ENCODE measurements at places on chromosomes 2 and 18. TPM values are rescaled to one million over a fixed set of nuclear protein-coding genes. Genes with fewer than 3 reads are reported as not detected.

- no peak for ATAC-seq
Measured at GRCh38 chr2:130762031-130762909, 6.9 kb downstream of the AMER3 start.

- ATAC-seq = peak; percentile 48
Measured at GRCh38 chr2:219551441-219552381, 7.9 kb downstream of the TMEM198 start.

GRCh38 chr2:148298196-148298595, 277.3 kb downstream of the MBD5 start:
- no peak for ATAC-seq

- ATAC-seq = peak; percentile 24
Measured at GRCh38 chr2:158967731-158968395, 577 bp upstream of the TANC1 start.

GRCh38 chr2:118124288-118124891, 36.1 kb downstream of the INSIG2 start:
- ATAC-seq = peak; percentile 54

DNA sequence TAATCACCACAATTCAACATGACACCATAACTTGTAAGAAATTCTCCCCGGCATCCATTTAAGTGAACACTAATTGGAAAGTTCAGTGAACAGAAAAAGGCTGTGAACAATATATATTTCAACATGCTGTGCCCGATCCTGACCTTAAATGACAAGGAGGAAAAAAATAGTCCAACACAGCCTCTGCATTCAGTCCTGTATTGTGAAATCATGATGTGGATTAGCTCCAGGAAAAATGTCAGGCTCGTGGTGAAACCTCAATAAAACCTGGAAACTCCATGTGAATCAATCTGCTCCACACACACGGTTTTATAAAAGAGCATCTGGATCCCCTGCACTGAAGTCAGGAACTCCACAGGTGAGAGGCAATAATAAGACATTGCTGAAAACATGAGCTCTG, 145.4 kb upstream of the SPOPL start:
- ATAC-seq = peak; percentile 81

DNA sequence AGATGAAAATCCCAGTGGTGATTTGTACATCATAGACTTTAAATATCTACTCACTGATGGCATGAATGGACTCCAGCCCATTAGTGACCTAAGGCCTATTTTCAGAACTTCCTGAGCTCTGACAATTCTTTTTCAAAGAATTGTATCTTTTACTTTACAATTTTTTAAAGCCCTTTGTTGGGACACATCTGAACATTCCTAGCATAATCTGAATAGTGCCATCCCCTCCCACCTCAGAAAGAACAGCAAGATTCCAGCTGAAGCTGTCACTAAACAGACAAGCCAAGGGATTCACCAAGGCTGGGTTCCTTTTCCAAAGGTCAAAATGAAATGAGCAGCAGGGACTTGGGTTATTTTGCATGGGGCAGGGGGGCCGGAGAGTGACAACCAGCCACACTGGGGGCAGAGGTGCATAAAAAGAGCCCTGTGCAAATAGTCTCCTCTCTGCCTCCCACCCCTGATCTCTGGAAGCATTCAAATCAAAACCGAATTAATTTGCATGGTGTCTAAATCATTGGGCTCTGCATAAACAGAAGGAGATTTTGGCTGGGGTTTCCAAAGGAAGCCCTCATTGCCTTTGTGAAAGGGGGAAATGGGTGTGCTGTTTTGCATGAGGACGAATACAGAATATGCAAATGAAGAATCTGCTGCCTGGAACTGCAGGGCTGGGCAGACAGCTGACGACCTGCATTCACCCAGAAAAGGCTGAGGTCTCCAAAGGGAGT, 17.2 kb downstream of the EPHA4 start:
- peak; percentile 90 for ATAC-seq

GRCh38 chr2:24365051-24365450, 4.7 kb upstream of the ITSN2 start:
- no peak for ATAC-seq

DNA sequence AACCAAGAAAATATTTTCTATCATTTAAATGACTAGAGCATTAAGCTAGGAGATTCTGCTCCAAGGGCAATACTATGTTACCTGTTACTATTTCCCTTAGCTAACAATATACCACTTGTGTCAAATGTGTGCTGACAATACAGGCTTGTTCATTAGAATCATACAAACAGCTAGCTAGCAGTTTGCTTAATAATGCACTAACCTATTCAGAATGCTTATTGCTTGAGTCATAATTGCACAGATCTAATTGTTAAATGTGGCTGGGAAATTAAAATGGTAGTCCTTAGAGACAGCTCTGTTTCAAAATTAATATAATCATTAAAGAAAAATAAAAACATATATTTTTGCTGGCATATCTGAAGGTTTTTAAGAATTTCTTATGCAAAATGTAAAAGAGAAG, 344.2 kb downstream of the ERBB4 start:
- no peak for ATAC-seq

- no peak for ATAC-seq
Measured at GRCh38 chr2:240993446-240994170, 4.8 kb upstream of the SNED1 start.

DNA sequence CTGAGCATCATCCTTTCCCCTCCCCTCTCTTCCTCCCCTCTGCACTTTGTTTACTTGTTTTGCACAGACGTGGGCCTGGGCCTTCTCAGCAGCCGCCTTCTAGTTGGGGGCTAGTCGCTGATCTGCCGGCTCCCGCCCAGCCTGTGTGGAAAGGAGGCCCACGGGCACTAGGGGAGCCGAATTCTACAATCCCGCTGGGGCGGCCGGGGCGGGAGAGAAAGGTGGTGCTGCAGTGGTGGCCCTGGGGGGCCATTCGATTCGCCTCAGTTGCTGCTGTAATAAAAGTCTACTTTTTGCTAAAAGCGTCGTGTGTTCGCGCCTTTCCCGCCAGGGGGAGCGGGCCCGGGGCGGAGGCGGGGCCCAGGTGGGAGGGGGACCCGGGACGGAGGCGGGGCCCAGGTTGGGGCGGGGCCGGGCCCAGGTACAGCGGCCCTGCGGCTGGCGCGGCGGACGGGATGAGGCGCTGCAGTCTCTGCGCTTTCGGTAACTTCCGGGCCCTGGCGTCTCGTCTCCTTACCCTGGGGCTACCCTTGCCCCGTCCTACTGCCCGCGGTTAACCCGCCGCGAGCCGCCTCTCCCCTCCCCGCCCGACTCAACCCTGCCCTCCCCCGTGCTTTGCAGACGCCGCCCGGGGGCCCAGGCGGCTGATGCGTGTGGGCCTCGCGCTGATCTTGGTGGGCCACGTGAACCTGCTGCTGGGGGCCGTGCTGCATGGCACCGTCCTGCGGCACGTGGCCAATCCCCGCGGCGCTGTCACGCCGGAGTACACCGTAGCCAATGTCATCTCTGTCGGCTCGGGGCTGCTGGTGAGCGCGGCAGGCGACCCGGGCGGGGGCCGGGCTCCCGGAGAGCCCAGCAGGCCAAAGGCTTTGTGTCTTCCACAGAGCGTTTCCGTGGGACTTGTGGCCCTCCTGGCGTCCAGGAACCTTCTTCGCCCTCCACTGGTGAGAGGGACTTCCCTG, at the start of gene KRTCAP3:
KRTCAP3 (plus strand) TSS at position 424 of the 962 bp plus-strand sequence; CDS start at position 456, 32 bp downstream.
- peak; percentile 19 for ATAC-seq

DNA sequence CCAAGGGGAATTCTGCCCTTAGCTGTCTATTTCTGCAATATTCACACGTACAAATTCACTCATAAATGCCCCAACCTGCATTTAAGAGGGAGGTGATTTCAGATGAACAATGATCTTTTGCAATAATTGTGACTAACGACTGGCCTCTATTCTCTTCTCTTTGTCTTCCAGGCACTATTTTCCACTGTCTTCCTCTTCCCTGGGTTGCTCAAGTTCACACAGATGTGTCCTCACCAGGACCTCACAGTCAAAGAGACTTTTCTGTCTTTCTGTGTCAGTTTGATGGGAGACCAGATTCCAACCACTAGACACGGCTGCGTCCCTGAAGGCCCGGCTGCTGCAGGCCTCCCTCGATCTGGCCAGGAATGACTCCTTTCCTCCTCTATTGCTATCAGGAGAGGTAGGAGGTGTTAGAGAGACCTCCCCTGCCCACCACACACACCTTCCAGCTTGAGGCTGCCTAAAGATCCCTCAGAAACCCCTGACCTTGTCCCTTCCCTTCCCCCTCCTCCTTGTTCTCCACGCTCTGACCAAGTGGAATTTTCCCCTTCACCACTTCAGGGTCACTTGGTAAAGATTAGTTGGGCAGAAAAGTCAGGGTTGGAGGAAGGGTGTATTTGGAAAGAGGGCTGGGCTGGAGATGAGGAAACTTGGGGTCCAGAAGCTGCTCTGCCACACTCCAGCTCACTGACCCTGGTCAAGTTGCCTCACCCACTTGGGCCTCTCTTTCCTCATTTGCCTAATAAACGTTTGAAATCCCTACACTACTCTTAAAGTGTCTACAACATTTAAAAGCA, 109.2 kb upstream of the COPS8 start:
- no peak for ATAC-seq

Gene DCAF17
- 11.9 TPM for total RNA-seq

Gene PNO1
- 14.3 TPM for total RNA-seq

Gene CCDC142
- 16.8 TPM for total RNA-seq

Gene SLC5A7
- total RNA-seq = 10.3 TPM

Gene FBXO48
- 1.2 TPM for total RNA-seq

Gene MC5R
- 0.13 TPM for total RNA-seq

Gene ANKRD23
- total RNA-seq = 3.2 TPM

Gene FRZB
- total RNA-seq = 0.77 TPM

Gene RFTN2
- total RNA-seq = 0.97 TPM

Gene REG1B
- not detected for total RNA-seq

Gene RAPH1
- total RNA-seq = 1.1 TPM
